ENCODE measurements at places on chromosomes 11 and 22. TPM values are rescaled to one million over a fixed set of nuclear protein-coding genes. Genes with fewer than 3 reads are reported as not detected.

GRCh38 chr11:19642185-19643158, 70.2 kb upstream of the NAV2 start:
- no peak for DNase-seq

- DNase-seq, result no peak
These were observed 5.8 kb downstream of the SHANK2 start for GRCh38 chr11:71246559-71246958.

DNA sequence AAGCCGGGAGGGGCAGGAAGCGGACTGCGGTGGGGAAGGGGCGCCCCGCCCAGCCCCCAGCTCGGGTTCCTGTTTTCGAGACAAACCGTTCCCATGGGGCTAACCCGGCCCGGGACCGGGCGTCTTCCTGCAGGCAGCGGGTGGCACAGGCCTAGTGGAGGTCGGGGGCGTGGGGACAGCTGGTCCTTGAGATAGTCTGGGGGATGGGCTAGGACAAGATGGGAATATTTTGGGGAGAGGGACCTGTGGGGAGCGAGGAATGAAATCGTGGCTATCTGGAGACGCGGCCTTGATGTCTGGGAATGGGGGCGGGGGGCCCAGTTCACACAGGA, 1.2 kb upstream of the RASGRP2 start:
- DNase-seq, result no peak

GRCh38 chr11:95175818-95176380, 55.1 kb downstream of the SESN3 start:
- DNase-seq, result no peak

GRCh38 chr11:77557553-77557952, 32.2 kb upstream of the AQP11 start:
- no peak for DNase-seq

GRCh38 chr22:27625769-27626674, 175.5 kb downstream of the MN1 start:
- DNase-seq, result no peak

DNA sequence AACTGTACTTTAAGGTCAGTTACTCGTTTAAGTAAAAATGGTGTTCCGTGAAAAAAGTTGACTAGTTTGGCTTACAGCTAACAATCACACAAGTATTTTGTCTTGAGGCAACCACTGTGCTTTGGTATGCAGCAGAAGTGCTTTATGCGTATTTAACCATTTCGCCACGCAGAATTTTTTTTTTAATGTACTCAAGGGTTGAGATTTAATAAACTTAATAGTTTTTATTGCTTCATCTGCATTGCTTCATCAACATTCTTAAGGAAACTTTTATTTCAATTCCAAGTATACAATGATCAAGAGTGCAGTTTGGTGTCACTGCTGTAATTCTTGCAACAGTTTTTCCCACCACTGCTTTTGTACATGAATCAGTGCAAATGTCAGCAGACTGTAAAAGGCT, 66.4 kb downstream of the ZNRF3 start:
- DNase-seq, result no peak

DNA sequence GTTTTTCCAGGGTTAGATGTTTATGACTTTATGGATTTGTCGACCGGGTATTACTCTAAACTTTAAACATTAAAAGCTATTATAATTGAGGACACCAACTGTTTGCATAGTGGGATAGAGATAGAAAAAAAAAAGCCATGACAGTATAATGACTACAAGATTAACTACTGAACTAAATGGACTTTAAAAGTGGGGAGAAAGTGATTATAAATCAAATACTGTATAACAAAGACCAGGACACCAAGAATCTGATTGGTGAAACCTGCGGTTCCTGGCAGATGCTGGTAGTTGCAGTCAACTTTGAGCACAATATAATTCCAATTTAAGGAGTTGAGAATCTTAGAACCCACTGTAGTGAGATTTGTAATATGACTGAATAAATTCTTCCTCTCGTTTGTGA, 2.5 kb downstream of the CRKL start:
- DNase-seq, result no peak

DNA sequence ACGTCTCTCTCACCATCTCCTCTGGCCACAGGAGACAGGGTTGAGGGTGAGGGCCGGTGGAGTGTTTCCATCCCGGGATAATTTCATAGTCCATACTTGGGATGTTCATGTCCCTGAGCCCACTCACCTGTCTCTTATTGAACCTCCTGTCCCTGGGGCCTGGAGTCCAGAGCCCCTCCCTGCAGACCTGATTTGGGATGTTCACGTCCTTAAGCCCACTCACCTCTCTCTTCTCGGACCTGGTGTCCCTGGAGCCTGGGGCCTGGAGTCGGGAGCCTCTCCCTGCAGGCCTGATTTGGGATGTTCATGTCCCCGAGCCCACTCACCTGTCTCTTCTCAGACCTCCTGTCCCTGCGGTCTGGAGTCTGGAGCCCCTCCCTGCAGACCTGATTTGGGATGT, 868.2 kb downstream of the BRD1 start:
- peak; percentile 4 for DNase-seq

DNA sequence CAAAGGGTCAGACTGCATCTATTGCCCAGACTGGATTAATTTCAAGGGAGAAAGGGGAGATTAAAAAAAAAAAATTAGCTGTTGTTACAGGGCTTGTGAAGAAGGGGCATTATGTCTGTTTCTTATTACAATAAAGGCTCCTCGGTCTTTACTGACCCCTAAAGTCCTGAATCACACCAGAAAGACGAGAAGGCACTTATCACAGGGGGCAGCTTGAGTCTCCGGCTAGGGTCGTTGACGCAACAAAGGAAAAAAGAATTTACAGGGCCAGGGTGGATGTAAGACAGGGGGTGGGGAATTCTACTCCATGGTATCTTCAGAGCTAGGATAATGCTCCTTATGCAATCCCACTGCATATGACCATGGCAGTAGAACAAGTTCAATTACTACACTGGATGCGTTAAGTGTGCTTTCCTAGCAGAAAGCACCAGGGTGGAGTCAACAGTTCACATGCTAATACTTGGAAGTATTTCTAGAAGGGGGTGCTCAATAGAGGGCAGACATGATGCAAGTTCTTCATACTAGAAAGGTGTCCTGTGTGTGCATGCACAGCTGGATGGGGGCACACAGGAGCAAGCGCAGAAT, 16.5 kb downstream of the DDX17 start:
- no peak for DNase-seq

DNA sequence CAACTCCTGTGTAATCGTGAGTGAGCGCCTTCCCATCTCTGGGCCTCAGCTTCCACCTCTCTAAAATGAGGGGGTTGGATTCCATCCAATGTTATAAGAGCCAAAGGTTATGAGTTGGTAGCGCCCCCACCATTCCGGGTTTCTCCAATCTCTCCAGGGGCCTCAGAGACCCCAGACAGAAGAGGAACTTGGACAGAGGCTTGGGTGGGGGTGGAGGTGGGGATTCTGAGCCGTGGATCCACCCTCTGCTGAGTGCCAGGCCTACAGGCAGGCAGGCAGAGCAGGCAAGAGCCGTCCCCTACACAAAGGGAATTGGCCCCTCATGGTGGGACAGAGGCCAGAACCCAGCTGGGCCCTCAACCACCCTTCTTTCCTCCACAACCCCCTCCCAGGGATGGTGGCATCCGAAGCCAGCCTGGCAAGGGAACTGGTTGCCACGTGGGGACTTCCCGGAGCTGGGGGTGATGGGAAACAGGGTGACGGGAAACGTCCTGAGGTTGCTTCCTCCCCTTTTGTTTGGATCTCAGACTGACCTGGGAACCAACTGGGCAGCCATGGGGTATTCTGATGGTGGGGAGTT, 31.8 kb downstream of the TXN2 start:
- no peak for DNase-seq

GRCh38 chr22:39563571-39564428, 6.8 kb upstream of the CACNA1I start:
- DNase-seq, result no peak

DNA sequence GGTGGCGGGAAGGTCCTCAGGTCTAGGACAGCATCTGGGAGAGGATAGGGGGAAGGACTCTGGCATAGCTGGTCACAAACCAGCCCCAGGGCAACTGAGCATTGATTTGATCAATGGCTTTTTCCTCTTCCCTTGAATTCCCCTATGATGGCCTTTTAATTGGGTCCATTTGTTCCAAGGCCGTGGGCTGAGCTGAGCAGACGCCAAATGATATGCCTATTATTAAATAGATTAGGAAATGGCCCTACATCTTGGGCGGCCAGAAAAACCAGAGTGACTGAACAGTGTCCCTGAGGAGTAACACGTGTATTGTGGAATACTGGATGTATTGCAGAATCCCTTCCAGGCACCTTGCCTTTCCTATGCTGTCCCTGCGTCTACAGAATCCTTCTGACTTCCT, 26.7 kb upstream of the P2RY6 start:
- no peak for DNase-seq

DNA sequence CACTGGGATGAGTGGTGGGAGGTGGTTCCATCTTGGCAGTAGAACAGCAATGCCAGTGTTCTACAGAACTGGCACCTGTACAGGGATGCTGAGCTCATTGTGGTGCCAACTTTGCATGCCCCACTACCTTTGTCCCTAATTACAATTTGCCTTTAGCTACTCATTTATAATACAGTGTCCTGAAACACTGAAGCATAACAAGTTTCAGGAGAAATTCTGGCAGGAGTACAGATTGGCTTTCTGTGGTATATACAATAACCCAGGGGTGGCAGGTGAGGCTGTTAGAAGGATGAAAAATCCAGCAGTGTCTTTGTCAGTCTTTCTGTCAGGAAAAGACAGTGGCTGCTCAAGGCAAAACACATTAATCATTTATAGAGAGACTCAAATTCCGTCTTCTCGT, 240.3 kb downstream of the FAM76B start:
- no peak for DNase-seq

DNA sequence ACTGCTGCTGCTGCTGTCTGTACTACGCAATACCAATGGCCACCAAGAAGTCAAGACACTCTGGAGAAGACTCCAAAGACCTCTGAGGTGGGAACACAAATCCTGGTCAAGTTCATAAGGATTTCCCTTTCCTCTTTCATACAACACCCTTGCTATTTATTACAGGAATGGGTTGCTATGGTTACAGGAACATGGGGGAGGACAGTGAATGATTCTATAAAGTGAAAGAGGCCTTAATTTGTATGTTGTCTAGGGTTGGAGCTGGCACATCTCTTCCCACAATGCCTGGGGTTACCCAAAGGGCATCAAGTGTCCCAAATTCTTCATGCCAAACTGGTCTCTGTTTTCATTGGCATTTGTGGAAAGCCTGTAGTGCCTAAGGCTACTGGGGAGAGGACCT, 11.4 kb upstream of the SEC14L3 start:
- no peak for DNase-seq

- DNase-seq, result no peak
These were observed 42.7 kb upstream of the MN1 start for GRCh38 chr22:27844256-27844655.

DNA sequence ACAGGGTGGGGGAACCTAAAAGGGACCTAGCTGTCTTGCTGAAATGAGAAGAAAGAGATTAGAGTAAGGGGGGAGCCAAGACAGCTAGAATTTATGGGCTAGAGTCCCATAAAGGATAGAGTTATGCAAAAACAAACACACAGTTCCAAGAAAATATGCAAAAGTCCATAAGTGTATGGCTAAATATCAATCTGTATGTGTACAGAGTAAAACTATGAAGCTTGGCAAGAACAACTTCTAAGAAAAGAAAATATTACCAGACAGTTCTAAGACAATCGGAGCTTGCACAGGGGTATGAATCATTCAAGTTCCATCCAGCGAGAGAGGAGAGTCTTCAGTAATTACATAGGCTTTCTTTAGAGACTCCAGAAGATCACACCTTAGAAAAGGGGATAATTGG, 41.8 kb downstream of the GDPD4 start:
- no peak for DNase-seq

DNA sequence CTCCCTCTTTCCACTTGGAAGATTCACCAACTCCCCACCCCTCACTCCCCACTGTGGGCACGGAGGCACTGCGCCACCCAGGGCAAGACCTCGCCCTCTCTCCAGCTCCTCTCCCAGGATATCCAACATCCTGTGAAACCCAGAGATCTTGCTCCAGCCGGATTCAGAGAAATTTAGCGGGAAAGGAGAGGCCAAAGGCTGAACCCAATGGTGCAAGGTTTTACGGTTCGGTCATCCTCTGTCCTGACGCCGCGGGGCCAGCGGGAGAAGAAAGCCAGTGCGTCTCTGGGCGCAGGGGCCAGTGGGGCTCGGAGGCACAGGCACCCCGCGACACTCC, 397 bp upstream of the CD44 start:
- DNase-seq, result peak; percentile 11

The FCHSD2 gene
- 35.4 TPM for total RNA-seq

The PLEKHB1 gene
- total RNA-seq, result 117 TPM

The ART1 gene
- not detected for total RNA-seq

The SAA4 gene
- not detected for total RNA-seq

The VPS11 gene
- 36.3 TPM for total RNA-seq

The FDXACB1 gene
- 3.0 TPM for total RNA-seq

The MS4A3 gene
- not detected for total RNA-seq

The HBB gene
- not detected for total RNA-seq

All from progenitor cell of endocrine pancreas (in vitro differentiated cells).